RWPE1 (cell line): ENCODE measurements at places on chromosomes 4 and X.
A peak's percentile ranks its signal among the peaks of the same experiment; 100 is the strongest.

DNA sequence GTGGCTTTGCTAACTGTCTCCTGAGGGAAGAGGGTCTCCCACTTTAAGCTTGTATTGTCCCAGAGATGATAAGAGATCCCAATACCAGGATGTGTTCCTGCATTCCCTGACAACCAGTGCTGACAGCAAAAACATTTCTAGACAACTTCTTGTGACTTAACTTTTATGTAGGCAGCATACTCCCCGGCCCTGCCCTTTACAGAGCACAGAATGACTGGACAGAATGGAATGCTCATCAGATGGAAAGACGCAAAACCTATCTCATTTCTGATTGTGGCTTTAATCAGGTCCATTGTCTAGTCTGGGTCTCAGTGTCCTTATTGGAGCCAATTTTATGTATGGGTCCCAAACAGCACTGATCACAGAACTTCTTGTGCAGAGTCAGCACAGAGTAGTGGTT is 18.2 kb upstream of the PLAC1 start:
- DNase-seq, result peak; percentile 51

- DNase-seq, result no peak
Observed at GRCh38 chr4:167176723-167177367, 57.4 kb downstream of the SPOCK3 start.

DNA sequence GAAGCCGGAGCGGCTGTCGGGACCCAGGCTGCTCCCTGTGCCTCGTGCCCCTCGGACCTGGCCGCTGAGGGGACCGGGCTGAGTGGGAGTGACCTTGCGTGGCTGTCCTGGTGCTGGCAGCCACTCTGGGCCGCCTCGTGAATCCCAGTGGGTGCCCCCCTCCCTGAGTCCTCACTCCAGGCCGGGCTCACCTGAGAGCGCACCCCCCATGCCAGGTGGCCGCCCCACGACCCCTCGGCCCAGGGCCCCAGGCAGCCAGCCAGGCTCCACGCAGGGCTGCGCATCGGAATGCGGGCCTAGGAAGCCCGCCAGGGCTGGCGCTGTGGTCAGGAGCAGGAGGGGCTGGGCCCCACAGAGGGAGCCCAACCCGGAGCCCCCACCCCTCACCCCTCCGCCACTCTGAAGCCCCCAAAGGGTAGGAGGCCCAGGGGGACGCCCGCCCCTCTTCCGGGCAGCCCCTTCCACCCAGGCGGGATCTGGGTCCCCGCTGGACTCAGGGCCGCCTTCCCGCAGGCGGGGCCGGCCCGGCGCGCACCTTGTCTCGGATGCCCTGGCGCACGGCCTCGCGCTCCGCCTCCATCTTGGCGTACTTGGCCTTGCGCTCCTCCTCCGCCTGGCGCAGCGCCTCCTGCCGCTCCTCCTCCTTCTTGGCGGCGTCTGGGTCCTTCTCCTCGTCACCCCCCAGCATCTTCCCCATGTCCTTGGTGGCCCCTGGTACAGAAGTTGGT is 33.9 kb downstream of the CPLX1 start:
- no peak for DNase-seq

DNA sequence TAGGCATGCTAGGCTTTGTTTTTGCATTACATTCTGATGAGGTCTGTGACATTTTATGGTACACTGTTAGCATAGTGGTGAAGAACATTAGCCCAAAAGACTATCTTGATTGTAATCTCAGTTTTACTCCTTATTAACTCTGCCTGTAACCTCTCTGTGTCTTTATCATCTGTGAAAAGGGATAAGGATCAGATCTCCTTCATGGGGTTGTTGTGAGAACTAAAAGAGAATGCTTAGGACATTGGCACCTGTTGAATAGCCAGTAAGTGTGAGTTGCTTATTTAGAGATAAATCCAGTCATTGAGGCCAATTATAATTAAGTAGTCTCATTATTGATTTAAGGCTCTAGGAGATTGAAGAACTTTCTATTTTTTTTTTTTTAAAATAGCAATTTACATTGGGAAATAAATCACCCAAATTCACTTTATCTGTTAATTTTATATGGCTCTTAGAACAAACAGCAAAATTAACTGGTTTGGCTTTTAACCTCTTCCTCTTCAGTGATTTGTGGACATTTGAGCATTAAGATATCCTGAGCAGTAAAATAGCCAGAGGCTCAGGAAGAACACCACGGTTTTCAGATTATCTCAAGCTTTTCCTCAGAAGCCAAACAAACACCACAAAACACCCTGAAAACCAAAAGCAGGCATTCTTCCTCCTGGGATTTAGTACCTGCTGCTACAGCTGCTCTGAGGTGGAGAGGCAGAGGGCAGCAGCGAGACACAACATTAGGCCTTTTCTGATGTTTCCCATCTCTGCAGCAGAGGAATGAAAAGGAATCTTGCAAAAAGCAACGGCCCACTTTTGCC is 192.9 kb downstream of the ARHGAP10 start:
- DNase-seq, result peak; percentile 8

GRCh38 chr4:184177271-184177670 is 40.4 kb downstream of the ENPP6 start:
- no peak for DNase-seq

DNA sequence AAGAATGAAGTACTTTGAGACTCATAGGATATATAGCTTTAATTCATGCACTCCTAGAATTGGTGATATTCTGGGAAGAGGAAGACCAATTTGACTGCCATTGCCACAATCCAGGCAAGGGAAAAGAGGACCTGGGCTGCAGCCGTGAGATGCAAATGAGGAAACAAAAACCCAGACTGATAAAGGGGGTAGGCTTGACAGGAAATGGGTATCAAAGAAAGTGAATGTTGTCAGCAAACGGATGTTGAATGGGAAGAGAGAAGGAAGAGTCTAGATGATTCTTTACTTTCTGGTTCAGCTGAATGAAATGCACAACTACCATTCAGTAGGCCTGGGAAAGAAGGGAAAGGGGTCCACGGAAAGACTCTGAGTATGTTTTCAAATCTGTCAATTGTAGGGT is 17.1 kb upstream of the ARHGEF6 start:
- DNase-seq, result no peak

- peak; percentile 3 for DNase-seq
Observed at GRCh38 chrX:70132224-70132623, 1.0 kb upstream of the IGBP1 start.

DNA sequence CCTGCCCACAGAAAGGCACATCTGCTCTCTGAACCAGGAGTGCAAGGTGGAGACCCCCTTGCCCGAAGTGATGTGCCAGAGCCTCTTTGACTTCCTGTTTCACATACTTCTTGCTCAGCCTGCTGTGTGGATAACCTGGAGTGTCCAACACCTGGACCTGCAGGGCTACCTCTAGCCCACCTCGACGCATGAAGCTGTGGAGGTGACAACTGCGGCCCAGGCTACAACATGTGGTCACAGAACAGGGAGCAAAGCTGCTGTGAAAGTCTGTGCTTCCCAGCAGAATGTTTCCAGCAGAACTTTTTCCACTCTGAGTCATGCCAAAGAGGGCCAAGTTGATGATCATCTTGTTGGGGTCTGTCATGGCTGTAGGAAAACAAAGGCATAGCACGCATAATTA is 1.5 kb downstream of the GIMD1 start:
- no peak for DNase-seq

DNA sequence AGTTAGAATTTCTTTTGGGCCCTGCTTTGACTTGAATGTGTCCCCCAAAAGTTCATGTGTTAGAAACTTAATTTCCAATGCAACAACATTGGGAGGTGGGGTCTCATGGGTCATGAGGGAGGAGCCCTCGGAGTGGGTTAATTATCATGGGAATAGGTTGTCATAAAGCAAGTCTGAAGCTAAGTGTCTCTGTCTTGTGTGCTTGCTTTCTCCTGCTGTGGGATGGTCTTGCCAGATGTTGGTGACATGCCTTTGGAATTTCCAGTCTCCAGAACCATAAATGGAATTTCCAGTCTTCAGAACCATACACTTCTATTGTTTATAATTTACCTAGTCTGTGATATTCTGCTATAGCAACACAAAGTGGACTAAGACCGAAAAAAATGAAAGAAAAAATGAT is 71.6 kb downstream of the RASL11B start:
- no peak for DNase-seq

GRCh38 chr4:66949419-66949818 is 595.9 kb downstream of the CENPC start:
- no peak for DNase-seq

DNA sequence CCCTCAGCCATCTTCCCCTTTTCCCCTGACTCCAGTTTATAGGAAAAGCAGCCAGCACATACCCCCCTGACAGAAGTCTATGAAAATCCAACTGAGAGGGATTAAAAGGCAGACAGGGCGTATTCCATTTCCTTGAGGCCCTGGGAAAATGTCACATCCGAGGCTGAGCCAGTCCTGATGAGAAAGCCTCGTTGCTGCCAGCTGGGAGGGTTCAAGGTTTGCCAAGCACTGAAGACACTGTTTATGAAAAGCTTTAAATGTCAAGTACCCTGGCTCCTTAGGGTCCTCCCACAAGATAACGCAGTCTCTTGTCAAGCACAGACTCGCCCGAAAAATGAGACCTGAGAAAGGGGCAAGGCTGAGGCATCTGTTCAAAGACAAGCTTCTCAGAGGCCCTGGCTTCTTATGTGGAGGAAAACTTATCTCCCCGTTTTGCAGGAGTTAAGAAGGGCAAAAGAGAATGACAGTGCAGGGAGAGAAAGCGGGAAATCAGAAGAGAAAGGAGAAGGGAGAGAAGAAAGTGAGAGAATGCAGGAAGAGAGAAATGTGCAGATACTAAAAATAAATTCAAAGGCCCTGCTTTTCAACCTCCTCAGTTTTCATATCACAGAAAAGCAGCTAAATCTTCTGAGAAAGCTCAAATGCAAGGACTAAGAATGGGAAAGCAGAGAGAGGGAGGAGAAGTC is 44.7 kb downstream of the SCD5 start:
- peak; percentile 11 for DNase-seq

- DNase-seq, result no peak
Observed at GRCh38 chrX:41301438-41301824, 32.5 kb upstream of the DDX3X start.

GRCh38 chr4:105291925-105292324 is 145.2 kb downstream of the TET2 start:
- no peak for DNase-seq

DNA sequence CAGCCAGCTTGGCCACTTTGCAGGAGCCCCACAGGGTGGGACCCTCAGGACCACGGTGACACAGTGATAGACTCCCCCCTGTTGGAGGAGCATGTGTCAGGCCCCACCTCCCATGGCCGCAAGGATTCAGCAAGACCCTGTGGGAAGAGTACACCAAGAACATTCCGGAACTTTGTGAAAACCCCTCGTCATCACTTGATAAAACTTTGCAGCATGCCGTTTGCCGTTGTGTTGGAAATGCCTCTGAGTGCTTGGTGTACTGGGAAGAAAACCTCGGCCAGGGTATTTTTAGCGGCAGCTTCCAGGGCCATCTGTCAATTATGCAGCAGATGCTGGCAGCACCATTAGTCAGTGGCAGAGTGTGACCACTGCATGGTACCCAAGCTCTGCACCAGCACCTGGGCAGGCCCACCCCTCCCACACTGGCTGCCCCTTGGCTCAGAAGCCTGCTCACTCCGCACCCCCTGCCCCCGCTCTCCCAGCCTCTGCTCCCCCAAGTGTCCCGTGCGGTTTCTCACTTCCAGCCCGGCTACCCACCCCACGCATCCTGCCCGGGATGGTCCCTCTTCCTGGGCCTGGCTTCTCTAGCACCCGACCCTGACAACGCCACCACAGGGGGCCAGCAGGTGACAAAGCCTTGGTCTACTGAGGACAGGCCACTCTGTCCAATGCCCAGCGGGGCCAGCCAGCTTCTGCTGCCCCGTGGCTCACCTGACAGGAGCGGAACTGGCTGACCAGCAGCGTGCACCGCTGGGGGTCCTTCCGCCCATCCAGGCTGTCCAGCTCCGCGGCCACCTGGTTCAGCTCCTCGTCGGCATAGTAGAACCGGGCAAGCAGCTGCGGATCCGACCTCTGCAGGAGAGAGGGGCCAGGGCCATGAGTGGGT is 65.0 kb downstream of the ZFYVE28 start:
- no peak for DNase-seq

- DNase-seq, result no peak
Observed at GRCh38 chr4:139511320-139511719, 44.7 kb downstream of the SETD7 start.

DNA sequence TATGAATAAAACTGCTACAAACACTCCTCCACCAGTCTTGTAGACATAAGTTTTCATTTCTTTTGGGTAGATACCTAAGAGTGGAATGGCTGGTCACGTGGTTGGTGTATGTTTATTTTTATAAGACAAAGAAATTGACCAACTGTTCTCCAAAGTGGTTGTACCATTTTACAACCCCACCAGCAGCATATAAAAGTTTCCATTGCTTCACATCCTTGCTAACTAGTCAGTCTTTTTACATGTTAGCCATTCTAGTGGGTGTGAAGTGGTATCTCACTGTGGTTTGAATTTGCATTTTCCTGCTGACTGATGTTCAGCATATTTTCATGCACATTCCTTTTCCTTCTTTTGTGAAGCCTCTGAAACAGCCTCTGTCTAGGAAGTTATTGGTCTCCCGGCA is 76.2 kb upstream of the ADGRG2 start:
- DNase-seq, result no peak

DNA sequence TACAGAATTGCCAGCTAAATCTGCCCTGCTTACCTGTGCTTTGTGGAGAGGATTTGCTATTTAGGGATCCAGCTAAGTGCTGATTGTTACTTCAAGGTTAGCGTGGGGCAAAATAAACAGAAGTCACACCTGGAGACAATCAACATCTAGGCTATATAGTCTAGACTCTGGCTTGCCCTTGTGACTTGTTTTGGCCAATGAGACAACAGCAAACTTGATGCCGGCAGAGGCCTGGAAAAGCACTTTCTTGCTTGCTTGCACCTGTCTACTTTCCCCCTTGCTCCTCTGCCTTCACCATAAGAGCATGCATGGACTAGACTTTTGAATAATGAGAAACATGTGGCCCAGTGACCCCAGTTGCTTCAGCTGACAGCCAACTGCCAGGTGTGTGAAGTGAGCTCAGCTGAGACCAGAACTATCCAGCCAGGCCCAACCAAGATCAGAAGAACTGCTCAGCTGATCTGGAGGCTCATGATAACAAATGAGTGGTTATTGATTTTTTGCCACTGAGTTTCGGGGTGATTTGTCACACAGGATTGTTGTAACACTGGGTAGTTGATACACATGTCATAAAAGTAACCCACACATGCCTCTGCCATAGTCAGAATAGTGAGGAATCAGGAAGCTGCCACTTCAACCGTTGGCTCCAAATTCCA is 164.4 kb downstream of the RBMX2 start:
- DNase-seq, result no peak

DNA sequence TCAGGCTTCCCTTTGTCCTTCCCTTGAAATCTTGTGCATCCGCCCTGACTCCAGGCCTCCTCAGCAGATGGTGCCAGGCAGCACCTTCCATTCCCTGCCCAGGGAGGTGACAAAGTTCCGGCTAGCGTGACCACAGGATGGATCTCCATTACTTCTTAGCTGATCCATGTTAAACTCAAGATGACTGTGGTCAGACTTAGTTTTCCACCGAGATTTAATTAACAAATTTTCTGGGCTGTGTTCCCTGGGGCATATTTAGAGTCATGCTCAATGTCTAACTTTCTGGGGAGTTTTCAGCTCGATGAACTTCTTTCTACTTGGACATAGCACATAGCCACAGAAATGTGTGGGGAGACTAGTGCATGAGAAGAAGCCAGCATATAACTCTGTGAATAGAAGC is 215.1 kb upstream of the SFRP2 start:
- DNase-seq, result no peak

GRCh38 chrX:38172596-38172995 is 48.1 kb downstream of the SRPX start:
- DNase-seq, result no peak

- DNase-seq, result peak; percentile 27
Observed at GRCh38 chr4:139890816-139891215, 225.2 kb downstream of the MGST2 start.

GRCh38 chrX:115260330-115260729 is 26.4 kb upstream of the LRCH2 start:
- DNase-seq, result no peak
